HAP-1 (cell line): ENCODE measurements at places on chromosomes 7 and 10.

- DNase-seq, result no peak
Observed at GRCh38 chr10:97466755-97467154, 20.8 kb downstream of the ZDHHC16 start.

- DNase-seq, result no peak
Observed at GRCh38 chr10:34520084-34520483, 295.0 kb downstream of the PARD3 start.

DNA sequence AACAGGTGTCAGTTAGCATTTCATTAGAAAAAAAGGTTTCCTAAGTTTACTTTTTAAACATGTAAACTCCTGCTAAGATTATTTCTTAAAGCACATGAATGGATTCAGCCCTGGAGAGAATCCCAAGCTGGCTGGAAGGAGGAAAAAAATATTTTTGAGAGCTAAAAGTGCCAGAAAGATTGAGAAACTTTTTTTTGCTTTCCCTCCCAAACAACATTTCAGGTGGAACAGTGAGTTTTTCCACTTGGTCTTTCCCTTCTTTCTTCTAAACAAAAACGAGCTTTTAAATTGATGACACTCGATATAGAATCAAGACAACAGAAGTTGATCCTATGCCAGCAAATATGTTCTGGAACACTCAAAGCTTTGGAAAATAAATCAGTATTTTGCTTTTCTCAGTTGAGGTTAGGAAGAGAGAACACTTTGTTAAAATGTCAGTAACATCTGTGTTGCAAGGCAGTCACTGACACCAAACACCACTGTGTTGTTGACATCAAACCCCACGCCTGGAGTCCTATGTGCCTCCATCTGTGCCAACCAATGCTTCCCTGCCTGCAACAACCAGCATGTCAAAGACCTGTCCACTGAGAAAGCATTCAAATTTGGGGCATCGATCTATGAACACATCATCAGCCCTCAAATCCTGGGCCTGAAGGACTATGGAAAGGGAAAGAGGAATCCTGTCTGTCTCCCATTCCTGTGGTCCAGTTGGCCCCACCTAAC is 22.9 kb upstream of the INSIG1 start:
- DNase-seq, result no peak

GRCh38 chr10:71399946-71400345 is 3.2 kb downstream of the CDH23 start:
- no peak for DNase-seq

- no peak for DNase-seq
Observed at GRCh38 chr10:58070956-58071355, 196.7 kb downstream of the IPMK start.

GRCh38 chr10:59865101-59865500 is 41.3 kb downstream of the CCDC6 start:
- no peak for DNase-seq

GRCh38 chr10:89274928-89275327 is 23.4 kb upstream of the LIPA start:
- no peak for DNase-seq

DNA sequence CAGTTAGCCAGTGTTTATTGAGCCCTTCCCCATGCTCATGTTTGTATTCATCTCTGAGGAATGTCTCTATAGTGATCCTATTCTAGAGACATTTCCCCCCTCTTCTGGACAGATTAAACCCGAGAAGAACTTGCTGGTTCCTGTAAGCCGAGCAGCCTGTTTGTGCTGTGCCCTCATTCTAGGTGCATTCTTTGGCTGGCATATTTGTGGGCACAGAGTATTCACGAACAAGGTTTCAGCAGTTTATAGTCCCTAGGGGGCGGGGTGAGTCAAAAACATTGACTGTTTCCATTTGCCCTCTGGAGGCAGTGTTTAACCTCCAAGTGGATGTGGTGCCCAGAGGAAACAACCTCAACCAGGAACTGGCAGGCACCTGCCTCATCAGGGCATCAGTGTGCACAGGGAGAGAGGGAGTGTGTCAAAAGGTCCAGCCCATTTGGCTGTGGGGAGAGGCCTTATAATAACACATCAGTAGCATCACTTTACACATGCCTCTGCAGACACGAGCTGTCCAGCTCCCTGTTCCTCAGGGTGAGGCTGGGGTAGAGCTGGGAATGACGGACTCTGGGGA is 273.3 kb upstream of the LRGUK start:
- DNase-seq, result peak; percentile 69

- DNase-seq, result no peak
Observed at GRCh38 chr10:69409968-69410367, 6.8 kb downstream of the TACR2 start.

GRCh38 chr7:127390186-127390816 is 2.2 kb downstream of the ZNF800 start:
- DNase-seq, result no peak

GRCh38 chr10:98262571-98262970 is 5.4 kb downstream of the LOXL4 start:
- DNase-seq, result peak; percentile 26
